Stomach (tissue), 19 donors: ENCODE measurements at places on chromosomes 12 and 14. TPM values are rescaled to one million over a fixed set of nuclear protein-coding genes. Genes with fewer than 3 reads are reported as not detected.

PRKD1 gene
- 21.6 TPM for total RNA-seq

CCDC175 gene
- not detected for total RNA-seq

DNA sequence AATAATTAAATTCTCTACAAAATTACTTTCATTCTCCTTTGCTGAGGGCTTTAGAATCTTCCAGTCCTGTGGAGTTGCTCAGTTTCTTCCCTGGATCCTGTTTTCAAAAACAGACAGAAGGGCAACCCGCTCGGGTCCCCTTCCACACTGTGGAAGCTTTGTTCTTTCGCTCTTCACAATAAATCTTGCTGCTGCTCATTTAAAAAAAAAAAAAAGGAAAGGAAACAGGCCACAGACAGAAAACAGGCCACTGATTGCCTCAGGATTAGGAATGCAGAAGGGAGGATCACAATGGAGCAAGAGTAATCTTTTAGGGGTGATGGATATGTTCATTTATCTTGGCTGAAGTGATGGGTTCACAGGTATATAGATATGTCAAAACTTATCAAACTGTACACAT is 29.5 kb upstream of the HIGD1C start:
- DNase-seq = no peak

DNA sequence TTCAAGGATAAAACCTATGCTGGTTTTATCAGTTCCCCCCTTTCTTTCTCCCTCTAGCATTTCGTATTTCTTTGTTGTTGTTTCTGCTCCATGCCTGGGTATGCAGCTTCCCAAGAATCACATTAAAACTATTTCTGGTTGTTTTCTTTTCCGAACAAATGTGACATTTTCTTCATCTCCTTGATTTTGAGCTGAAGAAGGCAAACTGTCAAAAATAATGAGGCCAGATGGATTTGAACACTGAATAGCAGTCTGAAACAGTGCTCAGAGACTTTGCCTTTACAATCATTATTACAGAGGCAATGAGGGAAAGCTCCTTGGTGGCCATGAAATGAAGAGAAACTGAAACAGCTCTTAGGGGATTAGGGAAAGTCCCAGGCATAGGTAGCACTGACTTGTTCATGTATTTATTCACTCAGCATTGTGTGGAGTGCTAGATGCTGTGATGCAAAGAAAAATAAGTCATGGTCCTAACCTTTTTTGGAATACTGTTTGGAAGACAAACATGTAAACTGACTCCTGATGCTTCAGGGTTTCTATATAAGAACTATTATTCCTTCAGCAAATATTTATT is 319.5 kb downstream of the FUT8 start:
- peak; percentile 18 for DNase-seq

- no peak for DNase-seq
These were observed 13.7 kb downstream of the POMT2 start for GRCh38 chr14:77306851-77307496.

- DNase-seq = no peak
These were observed 220.3 kb downstream of the NELL2 start for GRCh38 chr12:44655846-44656245.

DNA sequence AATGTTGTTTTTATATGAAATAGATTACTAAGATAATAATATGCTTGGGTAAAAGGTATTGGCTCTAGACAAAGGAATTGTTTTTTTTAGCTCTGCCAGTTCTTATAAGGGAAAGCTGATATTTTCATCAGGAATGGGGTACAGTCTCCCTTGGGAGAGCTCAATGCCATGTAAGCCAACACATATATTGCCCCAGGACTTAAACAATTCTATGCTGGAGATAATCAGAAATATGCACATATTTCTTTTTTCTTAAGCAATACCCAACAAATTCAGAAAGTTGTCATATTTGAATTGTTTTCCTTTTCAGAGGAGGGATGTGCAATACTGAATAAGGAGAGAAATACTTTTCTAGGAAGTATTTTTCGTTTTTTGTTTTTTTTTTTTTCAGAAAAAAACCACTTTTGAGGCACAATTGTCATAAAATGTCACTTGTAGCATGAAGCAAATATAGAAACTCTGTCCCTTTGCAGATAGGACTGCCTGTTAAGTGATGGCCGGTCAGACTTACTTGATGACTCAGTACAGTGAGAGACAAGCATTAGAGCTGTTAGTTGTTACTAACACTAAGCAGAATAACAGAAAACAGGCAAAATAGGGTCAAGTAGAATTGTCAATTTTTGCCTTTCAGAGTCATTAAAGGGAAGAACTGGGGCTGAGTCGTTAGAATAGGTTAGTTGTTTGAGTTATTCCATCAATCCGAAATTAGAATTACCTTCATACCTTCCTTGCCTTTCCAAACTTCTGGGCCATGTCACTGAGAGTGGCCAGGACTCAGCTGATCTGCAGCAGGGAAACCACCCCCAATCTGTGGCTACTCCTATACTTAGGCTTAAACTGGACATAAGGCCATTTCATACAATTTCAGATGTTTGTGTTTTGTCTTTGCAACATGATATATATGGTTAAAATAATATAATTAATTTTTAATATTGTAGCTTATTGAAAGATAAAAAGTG is 168.1 kb downstream of the SLC38A4 start:
- no peak for DNase-seq

DNA sequence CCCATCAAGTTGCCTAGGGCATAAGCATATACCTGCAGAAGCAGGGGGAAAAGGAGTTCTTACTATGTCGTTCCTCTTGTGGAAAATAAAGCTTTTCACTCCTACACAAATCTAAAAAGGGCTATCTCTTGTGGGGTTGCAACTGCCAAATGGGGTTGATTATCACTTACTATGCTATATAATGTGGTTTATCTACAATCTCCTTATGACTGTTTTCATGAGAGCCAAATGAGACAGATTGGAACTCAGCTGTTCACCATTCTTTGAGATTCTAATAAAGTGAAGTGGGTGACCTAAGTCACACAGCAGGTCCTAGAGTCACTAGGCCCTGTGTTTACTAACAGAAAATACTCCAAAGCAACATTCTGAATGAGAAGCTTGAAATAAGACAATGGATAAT is 47.7 kb downstream of the CIT start:
- DNase-seq = no peak

- no peak for DNase-seq
These were observed 45.2 kb downstream of the RDH12 start for GRCh38 chr14:67746927-67747326.

DNA sequence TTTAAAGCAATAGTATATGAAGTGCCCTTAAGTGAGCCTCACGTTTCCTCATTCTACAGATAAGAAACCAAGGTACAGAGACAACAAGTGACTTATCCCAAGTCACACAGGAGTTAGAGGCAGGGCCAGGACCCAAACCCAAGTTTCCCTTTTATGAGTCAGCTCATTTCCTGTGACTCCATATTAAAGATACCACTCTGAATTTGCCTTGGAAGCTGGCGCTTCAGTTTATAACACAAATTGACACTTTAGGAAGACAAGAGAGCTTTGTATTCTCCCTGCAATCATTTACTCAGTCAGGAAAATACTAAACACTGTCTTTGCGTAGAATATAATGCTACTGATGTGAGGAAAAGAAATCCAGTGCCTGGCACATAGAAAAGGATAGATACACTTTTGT is 43.2 kb downstream of the MYBPC1 start:
- no peak for DNase-seq

DNA sequence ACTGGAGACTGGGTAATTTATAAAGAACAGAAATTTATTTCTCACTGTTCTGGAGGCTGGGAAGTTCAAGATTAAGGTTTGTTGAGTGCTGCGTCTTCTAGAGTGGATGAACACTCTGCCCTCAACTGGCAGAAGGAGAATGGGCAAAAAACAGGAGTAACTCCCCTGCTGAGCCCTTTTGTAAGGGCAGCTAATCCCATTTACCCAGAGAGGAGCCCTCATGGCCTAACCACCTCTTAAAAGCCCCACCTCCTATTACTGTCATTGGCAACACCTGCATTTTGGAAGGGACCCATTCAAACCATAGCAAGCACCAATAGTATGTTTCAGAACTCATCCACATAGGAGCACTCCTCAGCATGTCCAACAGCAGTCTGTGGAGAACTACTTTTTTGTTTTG is 47.4 kb downstream of the BORCS5 start:
- DNase-seq = no peak

- no peak for DNase-seq
These were observed 689.4 kb downstream of the NOVA1 start for GRCh38 chr14:25908277-25909044.

BLTP3B gene
- total RNA-seq = 35.3 TPM

DICER1 gene
- 104 TPM for total RNA-seq

DNA sequence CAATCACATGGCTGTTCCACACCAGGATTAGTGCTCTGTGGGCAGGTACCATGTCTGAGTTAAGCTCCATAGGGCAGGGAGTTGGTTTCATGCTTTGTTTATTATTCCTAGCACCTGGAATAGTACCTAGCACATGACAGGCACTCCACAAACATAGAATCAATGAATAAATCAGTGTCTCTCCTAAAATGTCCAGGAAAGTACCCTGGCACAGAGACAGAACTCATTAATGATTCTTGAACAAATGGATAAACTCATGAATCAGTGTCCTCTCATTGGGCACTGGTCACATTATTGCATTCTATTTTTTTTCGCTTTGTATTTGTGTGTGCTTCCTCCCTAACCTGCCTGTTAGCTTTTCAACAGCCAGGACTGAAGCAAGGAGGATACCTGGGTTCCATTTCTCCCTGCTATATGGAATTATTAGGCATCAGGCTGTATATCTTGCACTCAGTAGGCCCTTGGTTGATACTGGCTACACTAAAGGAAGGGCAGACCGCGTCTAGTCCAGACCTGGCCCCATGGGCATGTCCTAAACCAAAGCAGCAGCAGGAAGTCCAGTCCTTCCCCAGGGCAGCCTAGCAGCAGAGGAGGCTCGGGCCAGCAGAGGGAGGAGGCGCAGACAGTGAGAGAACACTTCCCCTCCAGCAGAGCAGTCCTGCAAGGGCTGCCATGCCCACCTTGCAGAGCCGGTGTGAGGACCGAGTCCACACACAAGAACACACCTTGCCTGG is 18.4 kb downstream of the HDAC7 start:
- DNase-seq = no peak

DNA sequence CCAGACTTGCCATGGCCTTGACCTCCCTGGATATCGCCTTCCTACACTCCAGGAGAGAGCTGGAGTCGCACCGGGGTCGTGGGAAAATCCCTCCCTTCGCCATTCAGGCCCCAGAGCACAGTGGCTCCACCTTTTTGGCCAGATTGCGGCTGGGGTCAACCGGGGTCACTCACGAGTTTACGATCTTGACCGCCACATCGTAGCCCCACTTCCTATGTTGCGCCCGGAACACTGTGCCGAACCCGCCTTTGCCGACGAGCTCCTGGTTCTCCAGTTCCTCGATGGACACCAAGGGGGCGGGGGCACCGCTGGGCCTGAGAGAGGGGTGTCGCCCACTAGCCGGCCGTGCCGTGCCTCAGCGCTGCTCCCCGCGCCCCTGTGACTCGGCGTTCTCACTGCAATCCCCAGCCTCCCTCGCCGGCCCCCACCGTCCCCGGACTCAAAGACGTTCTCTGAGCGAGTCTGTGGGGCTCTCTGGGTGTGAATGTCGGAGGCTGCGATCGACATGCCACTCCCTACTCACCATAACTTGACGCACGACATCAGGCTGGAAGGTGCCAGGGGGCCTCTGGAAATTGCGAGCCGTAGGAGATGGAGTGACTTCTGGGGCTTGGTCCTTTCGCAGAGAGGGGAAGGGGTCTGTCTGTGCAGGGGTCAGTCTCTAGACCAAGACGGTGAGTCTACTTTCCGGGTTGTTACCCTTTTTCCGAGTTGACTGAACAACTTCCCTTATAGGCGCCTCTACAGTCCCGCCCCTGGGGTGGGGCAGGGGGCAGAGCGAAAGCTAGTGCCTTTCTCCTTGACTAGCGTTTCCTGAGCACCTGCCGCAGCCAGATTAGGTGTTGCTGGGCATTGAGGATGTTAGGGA is at the start of gene RIPK3:
TSS of gene RIPK3 (minus strand) at position 708 of the 868 bp plus-strand sequence. CDS start at position 543, 165 bp downstream.
- DNase-seq = peak; percentile 80

DNA sequence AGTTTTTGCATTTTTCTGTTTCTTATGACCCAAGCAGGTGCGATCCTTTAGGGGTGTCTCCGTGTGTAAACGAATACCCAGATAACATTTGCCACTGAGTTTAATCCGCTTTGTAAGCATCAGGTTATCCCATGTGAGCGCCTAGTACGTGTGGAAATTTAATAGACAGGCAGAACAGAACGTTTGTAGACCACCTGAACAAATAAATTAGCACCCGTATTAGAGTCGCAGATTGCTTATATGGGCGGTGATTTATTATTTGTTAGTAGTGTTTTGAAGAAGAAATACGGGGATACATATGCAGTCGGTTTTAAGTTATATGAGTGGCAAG is 325 bp downstream of the C12orf60 start:
- DNase-seq = no peak

NTS gene
- 5.5 TPM for total RNA-seq

DNA sequence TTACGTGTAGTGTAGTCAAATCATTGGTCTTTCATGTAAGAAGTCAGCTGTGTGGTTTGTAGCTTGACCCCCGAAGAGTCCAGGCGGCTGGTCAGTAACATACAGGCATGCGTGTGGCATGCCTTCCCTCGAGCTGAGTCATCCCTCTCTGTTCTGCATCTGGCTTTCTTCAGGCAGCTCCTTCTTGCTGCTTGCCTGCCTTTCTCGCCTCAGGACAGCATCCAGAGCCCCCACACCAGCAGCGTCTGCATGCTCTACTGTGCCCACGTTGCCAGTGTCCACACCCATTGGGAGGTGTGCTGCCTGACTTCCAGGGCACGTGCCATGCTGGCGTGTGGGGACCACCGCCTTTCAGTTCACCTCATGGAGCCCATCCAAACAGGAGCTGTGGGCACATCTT is 96.8 kb downstream of the EP400 start:
- no peak for DNase-seq

DNA sequence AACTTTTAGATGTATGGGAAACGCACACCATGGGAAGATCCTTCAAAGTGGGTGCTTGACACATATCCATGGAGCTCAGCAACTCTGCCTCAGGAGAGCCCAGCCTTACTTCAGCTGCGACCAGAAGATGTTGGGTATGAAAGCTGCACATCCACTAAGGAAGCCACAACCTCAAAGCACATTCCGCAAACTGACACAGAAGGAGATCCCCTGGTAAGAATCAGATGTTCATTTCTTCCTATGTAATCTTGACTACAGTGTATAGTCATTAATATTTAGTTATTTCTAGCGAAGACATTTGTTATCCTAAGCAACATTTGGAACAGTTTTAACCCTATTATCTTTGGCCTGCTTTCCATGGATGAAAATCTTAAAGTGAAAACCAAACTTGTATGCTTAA is 374.2 kb downstream of the NAV3 start:
- no peak for DNase-seq

DNA sequence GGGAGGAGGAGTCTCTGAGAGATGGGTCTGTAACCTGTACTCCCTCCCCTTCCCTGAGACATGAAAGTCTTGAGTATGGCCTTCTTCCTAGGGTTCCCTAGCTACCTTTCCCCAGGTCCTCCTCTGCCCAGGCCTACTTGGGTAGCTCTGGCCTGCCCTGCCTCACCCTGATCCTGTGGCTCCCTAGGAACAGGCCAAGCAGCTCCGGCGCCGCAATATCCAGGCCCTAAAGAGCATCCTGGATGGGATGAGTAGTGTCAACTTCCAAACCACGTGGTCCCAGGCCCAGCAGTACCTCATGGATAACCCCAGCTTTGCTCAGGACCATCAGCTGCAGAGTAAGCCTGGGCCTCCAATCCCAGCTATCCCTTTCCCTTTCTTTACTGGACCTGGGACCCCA is 12.3 kb downstream of the PRPF40B start:
- DNase-seq = no peak

STAB2 gene
- under 0.01 TPM for total RNA-seq

GRCh38 chr12:109811624-109811995 is 21.6 kb downstream of the TRPV4 start:
- DNase-seq = no peak
